ENCODE measurements at places on chromosomes 6 and 20. TPM values are rescaled to one million over a fixed set of nuclear protein-coding genes. Genes with fewer than 3 reads are reported as not detected.

The AHI1 gene
- total RNA-seq: 141 TPM

The HLA-DOB gene
- 3.4 TPM for total RNA-seq

The SPATS1 gene
- not detected for total RNA-seq

The KIF25 gene
- total RNA-seq: not detected

The OR2B6 gene
- not detected for total RNA-seq

The ID1 gene
- 589 TPM for total RNA-seq

The RUNX2 gene
- total RNA-seq: 40.4 TPM

DNA sequence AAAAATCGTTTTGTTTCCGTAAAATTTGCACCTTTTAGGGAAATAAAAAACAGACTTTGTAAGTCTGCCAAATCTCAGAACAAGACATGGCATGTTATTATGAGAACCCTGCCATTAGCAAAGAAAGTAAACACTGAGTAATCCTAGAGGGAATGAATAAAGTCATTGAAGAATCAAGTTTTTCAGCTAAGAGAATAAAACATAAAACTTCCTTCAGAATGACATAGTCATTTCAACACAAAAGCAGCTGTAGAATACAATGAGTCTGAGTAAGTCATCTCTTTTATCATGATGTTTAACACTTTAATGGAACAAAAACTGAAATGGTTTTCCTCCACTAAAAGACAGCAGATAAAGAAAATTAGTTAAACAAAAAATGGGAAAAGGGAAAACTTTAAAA is 10.3 kb upstream of the DST start:
- no peaks in the 10 kb centered on the region for H3K27me3 ChIP-seq
- H3K4me1 ChIP-seq: no peaks in the 10 kb centered on the region
- no peaks in the 10 kb centered on the region for H3K36me3 ChIP-seq
- no peak overlapping the region for H3K27ac ChIP-seq
- DNase-seq: no peak
- no peak overlapping the region for H3K4me3 ChIP-seq

- no peak for DNase-seq
- no peaks in the 10 kb centered on the region for H3K27me3 ChIP-seq
- H3K27ac ChIP-seq: no peak overlapping the region
- no peak overlapping the region for H3K4me3 ChIP-seq
- no peaks in the 10 kb centered on the region for H3K4me1 ChIP-seq
- no peaks in the 10 kb centered on the region for H3K36me3 ChIP-seq
These were observed 3.0 kb downstream of the DEFB115 start for GRCh38 chr20:31260326-31260932.

DNA sequence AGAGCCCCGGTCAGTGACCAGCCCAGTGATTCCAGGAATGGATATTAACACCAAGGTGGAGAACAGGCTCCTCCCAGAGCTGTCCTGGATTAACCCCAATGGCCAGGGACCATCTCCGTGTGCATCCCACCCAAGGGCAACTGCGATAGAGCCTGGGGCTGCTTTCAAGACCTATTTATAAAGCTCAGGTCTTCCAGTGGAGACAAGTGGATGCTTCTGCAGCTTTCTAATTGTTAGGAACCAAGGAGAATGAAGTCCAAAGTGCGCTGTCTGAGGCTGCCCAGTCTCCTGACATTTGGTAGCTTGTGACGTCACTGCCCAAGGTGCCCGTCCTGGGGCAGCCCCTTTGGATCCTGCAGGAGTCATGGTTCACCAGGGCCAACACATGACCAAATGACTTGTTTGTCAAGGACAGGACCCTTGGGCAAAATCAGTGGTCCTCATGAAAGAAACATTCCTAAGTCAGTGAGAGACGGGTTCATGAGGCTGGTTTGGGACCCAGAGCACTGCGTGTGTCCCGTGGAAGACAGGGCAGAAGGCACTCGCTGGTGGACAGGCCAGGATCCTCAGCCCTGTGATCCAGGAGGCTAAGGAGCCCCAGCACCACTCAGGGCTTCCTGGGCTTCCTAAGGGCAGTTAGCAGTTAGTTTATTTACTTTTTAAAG is 174.9 kb downstream of the ANKRD60 start:
- no peaks in the 10 kb centered on the region for H3K27me3 ChIP-seq
- DNase-seq: no peak
- no peak overlapping the region for H3K4me3 ChIP-seq

- H3K27ac ChIP-seq: peak overlapping the region; percentile 40
- no peaks in the 10 kb centered on the region for H3K4me1 ChIP-seq
- H3K36me3 ChIP-seq: no peaks in the 10 kb centered on the region
- H3K27me3 ChIP-seq: no peaks in the 10 kb centered on the region
- no peak overlapping the region for H3K4me3 ChIP-seq
These were observed 81.5 kb downstream of the EDN1 start for GRCh38 chr6:12371641-12372146.

DNA sequence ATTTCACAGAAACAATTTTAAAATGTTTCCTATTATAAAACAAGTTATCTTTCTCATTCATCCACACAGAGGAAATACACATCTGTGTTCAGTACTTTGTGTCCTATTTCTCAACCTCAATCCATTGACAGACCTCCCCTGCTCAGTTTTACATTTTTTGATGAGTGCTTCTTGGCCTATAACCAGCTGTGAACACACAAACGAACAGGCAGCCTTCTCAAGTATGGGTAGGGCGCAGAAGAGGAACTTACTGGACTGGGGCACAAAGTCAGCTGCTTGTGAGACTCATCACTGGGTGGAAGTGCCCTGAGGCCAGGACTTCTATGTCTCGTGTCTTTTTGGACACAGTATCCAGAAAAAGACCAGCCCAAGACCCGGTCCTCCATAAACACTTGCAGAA is 2.8 kb downstream of the RPS6KA2 start:
- DNase-seq: no peak
- no peak overlapping the region for H3K4me3 ChIP-seq
- H3K27me3 ChIP-seq: no peaks in the 10 kb centered on the region
- H3K36me3 ChIP-seq: no peaks in the 10 kb centered on the region

DNA sequence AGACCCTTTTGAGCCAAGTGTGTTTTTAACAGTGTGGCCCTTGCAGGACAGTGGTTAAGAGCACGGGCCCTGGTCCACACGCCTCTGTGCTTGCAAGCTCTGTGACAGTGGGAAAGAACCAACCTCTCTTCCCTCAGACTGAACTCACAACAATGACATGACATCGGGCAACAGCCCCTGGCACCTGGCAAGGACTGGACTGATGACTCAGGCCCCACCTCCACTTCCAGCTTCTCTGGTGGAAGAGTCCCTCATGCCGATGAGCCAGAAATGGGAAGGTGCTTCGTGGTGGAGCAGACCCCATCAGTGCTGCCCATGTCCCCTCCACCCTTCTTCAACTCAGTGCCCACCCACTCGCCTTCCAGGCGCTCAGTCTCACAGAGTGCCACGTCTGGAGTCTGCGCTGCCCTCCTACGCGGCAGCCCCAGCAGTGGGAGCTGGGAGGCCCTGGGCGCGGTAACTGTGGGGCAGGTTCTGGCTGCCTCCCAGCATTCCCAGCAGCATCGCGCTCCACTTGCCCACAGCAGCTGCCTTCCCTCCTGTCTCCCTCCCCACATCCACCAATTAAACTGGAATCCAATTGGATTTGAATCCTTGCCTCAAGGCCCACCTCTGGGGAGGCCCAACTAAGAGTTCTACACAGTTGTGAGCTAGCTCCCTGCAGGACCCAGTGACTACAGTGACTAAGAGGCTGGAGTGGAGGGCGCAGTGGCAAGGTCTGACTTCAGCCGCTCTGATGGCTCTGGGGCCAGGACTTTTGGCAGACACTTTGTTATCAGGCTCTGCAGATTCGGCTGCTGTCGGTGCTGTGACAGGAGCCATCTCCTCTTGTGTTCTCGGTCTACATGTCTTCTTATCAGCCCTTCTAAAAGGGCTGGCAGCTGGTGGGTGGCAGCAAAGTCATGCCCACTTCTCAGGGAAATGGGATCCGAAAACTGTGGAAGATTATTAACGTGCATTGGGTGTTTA is 156.8 kb upstream of the MLN start:
- DNase-seq: no peak
- no peaks in the 10 kb centered on the region for H3K4me1 ChIP-seq
- no peaks in the 10 kb centered on the region for H3K36me3 ChIP-seq

DNA sequence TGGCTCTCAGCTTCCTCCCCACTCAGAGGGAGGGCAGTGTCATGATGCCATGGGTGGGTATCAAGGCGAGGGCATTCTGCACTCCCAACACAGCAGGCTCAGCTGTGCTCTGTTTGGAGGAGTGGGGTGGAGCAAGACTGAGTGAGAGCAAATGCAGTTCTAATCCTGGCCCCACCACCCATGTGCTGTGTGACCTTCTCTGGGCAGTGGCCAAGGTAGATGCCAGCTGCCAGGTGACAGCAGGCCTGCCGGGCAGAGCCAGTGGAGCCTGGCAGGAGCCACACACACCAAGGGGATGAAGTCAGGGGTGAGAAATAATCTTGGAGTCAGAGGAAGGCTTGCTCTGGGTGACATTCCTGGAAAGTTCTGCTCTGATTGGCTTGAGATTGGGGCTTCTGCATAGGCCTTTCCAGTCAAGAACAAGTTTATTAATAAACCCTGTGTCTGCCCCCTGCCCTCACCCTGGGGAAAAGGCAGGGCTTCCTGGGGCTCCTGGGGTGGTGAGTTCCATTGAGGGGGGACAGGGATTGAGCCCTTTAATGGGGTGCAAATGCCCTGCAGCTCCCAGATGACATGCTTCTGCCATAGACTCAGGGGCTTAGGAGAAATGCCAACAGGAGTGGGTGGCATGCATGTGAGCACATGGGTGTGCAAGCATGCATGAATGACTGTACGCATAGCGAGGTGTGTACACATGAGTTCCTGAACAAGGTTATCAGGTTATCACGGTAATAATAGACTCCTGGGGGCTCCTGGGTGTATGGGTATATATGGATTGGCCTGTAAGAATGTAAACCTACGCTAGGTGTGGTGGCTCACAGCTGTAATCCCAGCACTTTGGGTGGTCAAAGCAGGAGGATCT is 134.2 kb downstream of the MRPL14 start:
- H3K4me3 ChIP-seq: no peak overlapping the region
- no peaks in the 10 kb centered on the region for H3K36me3 ChIP-seq
- peaks cover 18% of the 10 kb centered on the region for H3K4me1 ChIP-seq
- H3K27me3 ChIP-seq: no peaks in the 10 kb centered on the region
- peak; percentile 20 for DNase-seq

GRCh38 chr6:15244620-15245360 is 1.1 kb upstream of the JARID2 start:
- peak overlapping the region; percentile 86 for H3K4me3 ChIP-seq
- H3K36me3 ChIP-seq: no peaks in the 10 kb centered on the region
- H3K4me1 ChIP-seq: no peaks in the 10 kb centered on the region

DNA sequence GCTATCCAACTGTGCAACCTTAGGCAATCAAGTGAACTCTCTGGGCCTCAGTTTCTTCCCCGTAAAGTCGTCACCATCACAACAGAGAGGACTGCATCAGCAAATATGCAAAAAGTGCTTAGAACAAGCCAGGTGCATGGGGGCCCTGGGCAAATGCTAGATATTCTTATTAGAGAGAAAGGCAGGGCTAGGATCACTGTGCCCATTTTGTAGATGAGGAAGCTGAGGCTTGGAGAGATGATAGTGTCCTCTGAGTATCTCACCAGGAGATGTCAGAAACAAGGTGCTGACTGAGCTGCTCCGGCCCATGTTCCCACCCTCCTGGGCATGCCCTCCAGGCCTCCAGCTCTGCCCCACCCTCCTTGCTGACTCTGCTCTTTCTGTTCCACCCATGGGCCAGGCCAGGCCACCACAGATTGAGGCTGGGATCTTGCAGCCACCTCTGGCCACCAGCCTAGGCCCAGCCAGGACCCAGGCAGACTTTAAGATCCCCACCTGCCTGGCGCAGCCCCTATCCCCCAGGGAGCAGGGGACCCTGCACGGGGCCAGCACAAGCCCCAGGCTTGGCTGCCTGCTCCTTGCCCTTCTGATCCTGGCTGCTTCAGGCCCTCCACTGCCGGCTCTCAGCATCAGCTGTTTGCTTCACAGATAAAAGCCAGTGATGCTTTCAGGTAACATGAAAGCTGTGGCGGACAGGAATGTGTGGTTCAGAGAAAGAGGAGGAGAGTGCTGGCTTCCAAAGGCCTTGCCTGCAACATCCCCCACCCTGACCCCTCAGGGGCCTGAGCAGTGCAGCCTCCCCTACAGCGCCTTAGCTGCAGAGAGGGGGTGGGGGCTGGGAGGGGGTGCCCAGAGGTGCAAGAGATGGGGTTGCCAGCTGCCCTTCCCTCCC is 47.6 kb downstream of the GRM4 start:
- no peaks in the 10 kb centered on the region for H3K36me3 ChIP-seq
- DNase-seq: no peak
- H3K4me3 ChIP-seq: no peak overlapping the region
- H3K27me3 ChIP-seq: no peaks in the 10 kb centered on the region
- no peaks in the 10 kb centered on the region for H3K4me1 ChIP-seq
- no peak overlapping the region for H3K27ac ChIP-seq

- no peaks in the 10 kb centered on the region for H3K27me3 ChIP-seq
- H3K4me3 ChIP-seq: no peak overlapping the region
- H3K27ac ChIP-seq: no peak overlapping the region
- H3K4me1 ChIP-seq: no peaks in the 10 kb centered on the region
These were observed 30.6 kb upstream of the EXOC2 start for GRCh38 chr6:723540-723939.

DNA sequence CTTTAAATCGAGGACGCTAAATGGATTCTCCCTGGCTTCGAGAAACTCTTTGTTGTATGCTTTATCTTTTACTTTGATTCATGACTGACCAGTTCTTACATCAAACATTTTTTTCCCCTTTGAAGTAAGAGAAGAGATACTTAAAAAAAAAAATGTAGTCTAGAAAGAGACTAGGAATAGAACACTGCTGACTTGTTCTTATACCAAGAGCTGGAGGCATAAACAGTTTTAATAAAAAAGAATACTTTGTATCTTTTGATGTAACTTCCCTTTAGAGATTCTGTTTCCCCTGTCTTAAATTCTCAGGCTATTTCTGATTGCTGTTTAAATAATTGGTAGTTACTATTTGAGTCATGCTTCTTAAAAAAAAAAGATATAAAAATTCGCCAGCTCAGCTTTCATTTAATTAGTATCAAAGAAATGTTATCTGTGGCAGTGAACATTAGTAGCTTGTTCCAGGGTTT is 4.8 kb downstream of the ASXL1 start:
- H3K27me3 ChIP-seq: no peaks in the 10 kb centered on the region
- no peaks in the 10 kb centered on the region for H3K36me3 ChIP-seq
- peaks cover 14% of the 10 kb centered on the region for H3K4me1 ChIP-seq
- DNase-seq: no peak
- H3K4me3 ChIP-seq: no peak overlapping the region

GRCh38 chr20:11981366-11981947 is 63.8 kb downstream of the BTBD3 start:
- H3K4me3 ChIP-seq: no peak overlapping the region
- H3K4me1 ChIP-seq: no peaks in the 10 kb centered on the region
- H3K36me3 ChIP-seq: no peaks in the 10 kb centered on the region
- no peak overlapping the region for H3K27ac ChIP-seq

- DNase-seq: no peak
- H3K27ac ChIP-seq: peak overlapping the region; percentile 65
- peaks cover 18% of the 10 kb centered on the region for H3K4me1 ChIP-seq
- H3K36me3 ChIP-seq: no peaks in the 10 kb centered on the region
These were observed 2.1 kb downstream of the COL12A1 start for GRCh38 chr6:75203721-75204120.

- no peaks in the 10 kb centered on the region for H3K36me3 ChIP-seq
- H3K27me3 ChIP-seq: no peaks in the 10 kb centered on the region
- no peak for DNase-seq
- H3K4me1 ChIP-seq: no peaks in the 10 kb centered on the region
These were observed 478.5 kb downstream of the QKI start for GRCh38 chr6:163892824-163893561.

All from Peyer's patch (tissue), 4 donors.